ENCODE measurements at places on chromosomes 7 and 10.

- DNase-seq = no peak
These were observed 661.6 kb upstream of the NRG3 start for GRCh38 chr10:81213370-81213769.

GRCh38 chr7:836429-836828 lies 4.2 kb downstream of the SUN1 start:
- peak; percentile 80 for DNase-seq

GRCh38 chr7:50212016-50212325 lies 92.5 kb upstream of the IKZF1 start:
- no peak for DNase-seq

- peak; percentile 35 for DNase-seq
These were observed 68.0 kb downstream of the VOPP1 start for GRCh38 chr7:55504093-55504859.

GRCh38 chr10:14594878-14595525 lies 179.7 kb downstream of the FAM107B start:
- DNase-seq = no peak

GRCh38 chr7:29825775-29826529 lies 19.6 kb downstream of the WIPF3 start:
- DNase-seq = no peak

DNA sequence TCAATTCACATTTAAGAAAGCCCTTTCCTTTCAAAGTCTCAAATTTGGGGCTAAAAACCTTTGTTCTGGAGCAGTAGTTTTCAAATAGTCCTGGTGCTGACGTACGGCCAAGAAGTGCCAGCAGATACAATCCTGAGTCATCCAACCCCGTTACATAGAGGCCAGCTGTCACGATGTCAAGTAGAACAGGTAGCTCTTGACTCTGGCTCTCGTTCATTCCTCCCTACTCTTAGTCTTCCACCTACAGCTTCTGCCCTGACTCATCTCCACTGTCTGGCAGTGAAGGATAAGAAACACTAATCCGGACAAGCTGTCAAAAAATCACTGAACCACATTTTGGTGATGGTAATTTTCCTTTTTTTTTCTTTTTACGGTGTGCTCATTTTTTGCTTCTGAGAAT lies 132.4 kb upstream of the PTN start:
- no peak for DNase-seq

- DNase-seq = no peak
These were observed 77.5 kb upstream of the PDE1C start for GRCh38 chr7:32147546-32148268.

- peak; percentile 33 for DNase-seq
These were observed 50.1 kb downstream of the SEMA3A start for GRCh38 chr7:84144480-84144879.

- no peak for DNase-seq
These were observed 93.6 kb downstream of the MAD1L1 start for GRCh38 chr7:2139004-2139699.

GRCh38 chr7:318476-318875 lies 28.5 kb downstream of the FOXL3 start:
- no peak for DNase-seq
